NCI-H1930 (cell line): ENCODE measurements at places on chromosomes 2 and 18.

DNA sequence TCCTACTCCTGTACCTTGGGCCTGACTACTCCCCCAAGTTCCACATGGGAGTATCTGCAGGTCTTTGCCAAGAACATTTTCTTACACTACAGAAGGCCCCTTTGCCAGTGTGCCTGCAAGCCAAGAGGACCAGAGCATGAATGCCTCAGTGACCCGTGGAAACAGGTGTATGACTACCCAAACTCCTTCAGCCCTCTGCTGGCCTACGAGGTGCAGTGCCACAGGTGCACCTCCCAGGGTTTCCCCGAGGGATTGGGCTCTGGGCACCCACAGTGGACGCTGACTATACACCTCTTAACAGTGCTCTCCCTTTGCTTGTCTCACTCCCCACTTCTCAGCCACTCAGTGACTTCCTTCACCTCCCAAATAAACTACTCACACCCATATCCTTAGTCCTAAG lies 91.4 kb downstream of the COL6A3 start:
- DNase-seq = no peak

DNA sequence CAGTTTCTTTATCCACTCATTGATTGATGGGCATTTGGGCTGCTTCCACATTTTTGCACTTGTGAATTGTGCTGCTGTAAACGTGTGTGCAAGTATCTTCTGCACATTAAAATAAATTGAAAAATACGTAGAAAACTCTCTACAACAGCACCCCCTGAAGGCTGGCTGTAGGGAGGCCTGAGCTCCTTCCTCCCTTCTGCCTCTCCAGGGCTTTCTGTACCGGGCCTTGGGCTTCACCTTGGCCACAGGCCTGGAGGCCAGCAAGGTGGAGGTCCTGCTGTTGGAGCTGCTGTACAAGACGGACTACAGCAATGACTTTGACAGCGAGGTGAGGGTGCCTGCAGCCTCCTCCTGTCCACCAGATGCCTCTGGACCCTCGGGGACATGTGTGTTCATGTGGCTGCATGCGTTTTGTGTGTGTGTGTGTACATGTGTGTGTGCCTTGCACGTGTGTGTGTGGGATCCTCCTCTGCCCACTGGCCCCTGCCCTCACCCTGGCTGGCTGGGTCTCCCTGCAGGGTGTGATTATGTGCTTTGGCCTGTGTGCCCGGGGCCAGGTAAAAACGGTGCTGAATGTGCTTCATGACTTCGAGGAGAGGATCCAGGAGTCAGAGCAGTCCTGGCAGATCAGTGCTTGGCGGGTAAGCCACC lies 29.2 kb downstream of the MROH2A start:
- DNase-seq = no peak

GRCh38 chr2:105576440-105577241 lies 168.1 kb upstream of the NCK2 start:
- DNase-seq = no peak

GRCh38 chr2:222434204-222434603 lies 9.9 kb downstream of the SGPP2 start:
- DNase-seq = no peak

GRCh38 chr2:149101818-149102217 lies 63.3 kb downstream of the LYPD6B start:
- no peak for DNase-seq

DNA sequence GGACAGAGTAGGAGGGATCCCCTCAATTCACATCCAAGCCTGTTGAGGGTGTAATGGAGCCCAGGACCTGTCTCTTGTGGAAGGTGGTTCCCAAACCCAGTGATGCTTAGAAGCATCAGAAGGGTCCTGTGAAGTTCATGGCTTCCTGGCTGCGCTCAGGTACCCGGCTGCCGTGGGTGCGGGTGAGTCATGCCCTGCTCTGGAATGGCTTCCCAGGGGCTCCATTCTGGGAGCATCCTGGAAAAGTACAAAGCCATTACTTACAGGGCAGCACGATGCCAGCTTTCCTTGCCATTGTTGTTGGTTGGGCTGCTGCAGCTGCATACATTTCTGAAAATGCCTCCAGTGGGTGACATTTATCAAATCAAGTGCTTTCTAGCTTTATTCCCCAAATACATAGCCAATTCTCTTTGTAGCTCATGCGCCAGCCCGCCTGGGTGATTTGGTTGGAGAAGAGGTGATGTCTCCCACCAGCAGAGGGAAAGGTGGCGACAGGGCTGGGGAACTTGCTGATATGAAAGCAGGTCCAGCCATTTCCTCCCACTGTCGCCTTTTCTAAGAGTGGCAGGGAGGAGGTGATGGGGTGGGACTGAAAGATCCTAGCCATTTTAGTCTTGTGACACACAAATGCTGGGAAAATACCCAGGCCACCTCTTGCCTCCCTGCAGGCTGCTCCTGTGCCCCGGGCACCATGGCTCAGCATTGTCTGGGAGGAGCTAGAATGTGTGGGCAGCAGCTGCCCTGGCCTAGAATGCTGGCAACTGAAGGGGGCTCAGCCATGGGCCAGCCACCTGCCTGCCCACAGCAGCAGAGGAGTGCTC lies 65.9 kb upstream of the HPCAL1 start:
- DNase-seq = no peak

DNA sequence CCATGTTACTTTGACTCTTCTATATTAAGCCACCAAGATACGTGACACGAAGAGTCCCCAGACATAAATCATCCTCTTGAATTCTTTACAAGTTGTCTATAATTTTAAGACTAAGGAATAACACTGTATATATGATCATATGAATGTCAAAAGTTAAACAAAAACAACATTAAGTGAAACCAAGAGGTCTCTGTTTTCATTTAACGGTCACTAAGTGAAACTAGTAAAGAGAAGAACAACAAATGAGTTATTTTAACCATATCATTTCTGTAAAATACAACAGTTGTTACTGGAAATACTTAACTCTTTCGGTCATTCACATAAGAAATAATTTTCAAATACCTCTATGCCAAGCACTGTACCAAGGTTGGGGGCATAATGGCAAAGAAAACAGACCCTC lies 45.7 kb upstream of the STK17B start:
- no peak for DNase-seq
